ENCODE measurements at places on chromosomes 4 and X. TPM values are rescaled to one million over a fixed set of nuclear protein-coding genes. Genes with fewer than 3 reads are reported as not detected.

Gene YTHDC1
- total RNA-seq, result 48.6 TPM

Gene FAM156A
- total RNA-seq, result 9.9 TPM

Gene GABRQ
- total RNA-seq, result not detected

Gene ADH1C
- 9.9 TPM for total RNA-seq

Gene NLGN4X
- total RNA-seq, result 5.4 TPM

Gene GPRIN3
- 5.3 TPM for total RNA-seq

GRCh38 chrX:96140796-96141195, 543.8 kb upstream of the DIAPH2 start:
- DNase-seq, result no peak

DNA sequence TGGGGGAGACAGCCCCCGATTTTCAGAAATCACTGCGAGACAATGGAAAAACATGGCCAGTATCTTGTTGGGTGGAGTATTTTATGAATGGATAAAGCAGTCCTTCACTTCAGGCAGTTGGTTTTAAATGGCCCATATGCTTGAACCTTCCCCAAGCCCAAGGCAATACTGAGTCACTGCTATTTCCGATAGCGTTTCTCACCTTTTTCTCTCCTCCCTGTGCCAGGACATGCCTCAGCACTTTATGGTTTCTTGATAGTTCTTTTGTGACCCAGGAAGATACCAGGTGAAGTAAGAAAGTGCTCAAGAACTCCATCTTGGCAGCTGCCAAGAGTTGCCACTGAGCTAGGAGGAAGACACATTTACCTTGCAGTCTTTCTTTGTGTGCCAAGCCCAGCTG, 26.8 kb upstream of the ESX1 start:
- no peak for DNase-seq

- DNase-seq, result no peak
Measured at GRCh38 chrX:129981752-129982299, 609 bp upstream of the BCORL1 start.

GRCh38 chr4:71872767-71873415, 89.0 kb upstream of the GC start:
- no peak for DNase-seq

DNA sequence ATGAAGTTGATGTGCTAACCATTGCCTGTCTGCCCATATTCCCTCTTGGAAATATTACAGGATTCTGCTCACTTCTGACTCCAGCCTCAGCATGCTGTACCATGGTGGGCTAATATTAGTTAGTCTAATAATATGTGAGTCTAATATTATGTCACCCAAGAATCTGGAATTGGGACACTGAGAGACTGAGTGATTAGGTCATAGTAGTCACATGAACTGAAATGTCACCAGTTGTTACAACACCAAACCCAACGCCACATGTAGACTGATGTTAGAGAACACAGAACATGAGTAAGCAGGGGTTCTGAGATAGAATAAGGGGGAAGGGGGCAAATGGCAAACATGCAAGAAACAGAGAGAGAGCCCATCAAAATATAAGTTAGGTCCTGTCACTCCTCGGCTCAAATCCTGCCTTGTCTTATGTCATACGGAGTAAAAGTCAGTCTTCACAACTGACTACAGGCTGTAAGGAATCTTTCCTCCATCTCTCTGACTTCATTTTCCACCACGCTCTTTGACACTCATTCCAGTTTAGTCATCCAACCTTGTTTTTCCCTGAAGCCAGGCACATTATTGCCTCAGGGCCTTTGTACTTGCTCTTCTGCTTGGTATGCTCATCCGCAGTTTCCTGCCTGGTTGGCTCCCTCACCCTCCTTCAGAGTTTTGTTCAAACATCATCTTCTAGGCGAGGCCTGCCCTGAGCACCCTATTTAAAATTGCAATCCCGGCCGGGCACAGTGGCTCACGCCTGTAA, 9.6 kb upstream of the SLAIN2 start:
- DNase-seq, result no peak

- no peak for DNase-seq
Measured at GRCh38 chrX:30275498-30275897, 28.6 kb downstream of the MAGEB1 start.

GRCh38 chrX:42954880-42955279, 176.9 kb upstream of the PPP1R2C start:
- DNase-seq, result no peak

All from left cardiac atrium (tissue), 4 donors.